ENCODE measurements at places on chromosomes 5 and 9.

DNA sequence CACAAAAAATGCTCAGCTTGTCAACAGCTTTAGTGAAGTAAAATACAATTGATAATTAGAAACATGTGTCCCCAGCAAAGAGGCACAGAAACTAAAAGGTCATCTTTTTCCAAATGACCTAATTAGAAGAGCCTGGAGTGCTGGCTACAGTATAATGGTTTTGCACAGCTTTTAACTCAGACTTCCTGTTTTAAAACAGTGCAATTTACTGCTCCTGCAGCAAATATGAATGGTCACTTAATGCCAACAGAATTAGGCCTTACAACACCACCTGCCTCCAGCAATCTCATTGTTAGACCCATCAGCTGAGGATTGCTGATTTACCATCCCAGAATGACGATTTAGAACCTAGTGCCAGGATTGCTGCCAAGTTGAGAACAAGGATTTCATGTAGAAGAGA lies 239.3 kb downstream of the CETN3 start:
- DNase-seq: no peak

DNA sequence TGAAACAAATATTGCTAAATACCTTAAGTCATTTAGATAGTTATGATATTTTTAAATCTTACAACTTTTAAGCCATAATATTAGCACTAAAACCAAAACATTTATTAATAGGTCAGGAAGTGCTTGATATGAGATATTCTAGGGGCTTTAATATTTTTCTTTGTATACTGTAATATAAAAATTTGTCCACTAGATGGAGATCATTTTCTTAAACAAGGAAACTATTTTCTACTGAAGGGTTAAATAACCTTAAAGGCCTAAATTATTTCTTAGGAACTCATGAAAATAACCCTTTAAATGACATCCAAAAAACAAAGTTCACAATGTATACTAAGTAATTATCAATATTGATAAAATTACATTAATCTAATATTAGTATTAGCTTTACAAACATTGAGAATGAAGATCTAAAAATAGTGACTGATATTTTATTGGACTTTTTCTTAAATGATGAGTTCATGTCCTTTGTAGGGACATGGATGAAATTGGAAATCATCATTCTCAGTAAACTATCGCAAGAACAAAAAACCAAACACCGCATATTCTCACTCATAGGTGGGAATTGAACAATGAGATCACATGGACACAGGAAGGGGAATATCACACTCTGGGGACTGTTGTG lies 635.7 kb downstream of the RAB3C start:
- DNase-seq: no peak

DNA sequence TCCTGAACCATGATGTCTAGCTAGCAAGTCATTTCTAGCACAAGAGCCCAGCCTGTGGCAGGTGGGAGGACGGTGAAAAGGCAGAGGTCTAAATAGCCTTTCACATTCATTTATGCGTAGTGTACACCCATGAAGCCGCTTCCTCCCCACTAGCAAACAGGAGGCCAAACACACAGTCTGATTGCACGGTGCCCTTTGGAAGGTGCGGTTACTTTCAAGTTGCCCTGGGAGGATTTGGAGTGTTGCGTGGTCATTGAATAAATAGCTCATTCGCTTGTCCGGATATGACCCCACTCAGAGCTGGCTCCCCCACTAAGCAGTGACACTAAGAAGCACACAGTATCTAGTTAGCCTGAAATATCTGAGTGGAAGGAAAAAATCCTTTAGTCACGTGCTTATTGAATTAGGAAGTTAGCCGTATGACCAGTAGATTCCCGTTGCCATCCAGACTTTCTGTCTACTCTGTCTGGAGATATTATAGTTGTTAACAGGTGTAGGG lies 664 bp upstream of the ARSB start:
- DNase-seq: peak; percentile 82

DNA sequence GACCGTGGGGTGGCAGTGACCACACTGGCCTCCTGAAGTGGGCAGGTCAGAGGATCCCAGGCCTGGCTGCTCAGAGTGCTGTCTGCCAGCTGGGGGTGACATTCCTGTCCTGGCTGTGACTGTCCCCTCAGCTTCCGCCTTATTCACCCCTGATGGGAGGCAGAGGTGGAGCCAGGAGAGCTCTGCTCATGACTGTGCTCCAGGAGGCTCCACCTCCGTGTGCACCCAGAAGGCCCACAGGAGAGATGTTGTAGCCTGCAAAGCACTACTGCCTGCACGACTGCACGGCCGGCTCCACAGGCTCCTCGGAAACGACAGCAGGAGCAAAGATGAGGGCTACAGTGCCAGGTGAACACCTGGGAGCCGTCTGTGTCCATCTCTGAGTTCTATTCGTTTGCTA lies 60.9 kb downstream of the ROPN1L start:
- no peak for DNase-seq

GRCh38 chr9:127021664-127022363 lies 100.6 kb downstream of the ANGPTL2 start:
- DNase-seq: no peak

DNA sequence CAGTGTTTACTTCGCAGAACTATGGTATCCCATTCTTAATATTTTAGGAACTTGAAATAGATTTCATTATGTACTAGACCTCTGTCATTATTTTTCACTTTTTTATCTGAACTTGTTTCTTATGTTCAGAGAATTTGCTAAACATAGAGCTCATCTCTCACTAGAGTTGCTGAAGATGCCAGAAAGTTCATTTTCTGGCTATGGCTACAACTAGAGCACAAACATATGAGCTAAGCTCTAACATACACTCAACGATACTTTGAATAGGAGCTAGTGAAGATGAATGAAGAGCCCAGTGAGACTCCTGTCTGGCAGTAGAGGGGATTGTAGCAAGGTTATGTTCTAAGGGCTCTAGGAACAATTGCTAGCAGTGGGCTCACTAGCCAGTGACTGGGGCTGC lies 582.2 kb downstream of the KIF4B start:
- no peak for DNase-seq

GRCh38 chr9:69395718-69396117 lies 70.7 kb downstream of the ENTREP1 start:
- DNase-seq: no peak

GRCh38 chr5:97193355-97193688 lies 10.3 kb upstream of the RIOK2 start:
- DNase-seq: no peak

- DNase-seq: peak; percentile 73
Observed at GRCh38 chr5:142800776-142801494, 30.8 kb downstream of the ARHGAP26 start.

DNA sequence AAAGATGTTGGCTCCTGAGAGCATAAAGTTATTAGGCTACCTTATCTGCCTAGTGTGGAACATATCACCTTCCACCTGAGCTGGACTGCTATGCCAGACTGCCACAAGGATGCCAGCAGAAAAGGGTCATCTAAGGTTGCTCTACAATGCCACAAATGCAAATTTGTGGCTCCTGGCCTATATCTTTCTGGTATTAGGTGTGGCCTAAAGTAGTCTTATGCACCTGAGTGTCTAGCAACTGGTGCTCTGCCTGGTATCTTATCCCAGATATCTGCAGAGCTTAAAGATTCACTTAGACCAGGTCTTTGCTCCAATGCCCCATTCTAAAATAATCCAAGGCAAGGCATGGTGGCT lies 34.7 kb downstream of the DTWD2 start:
- DNase-seq: no peak

DNA sequence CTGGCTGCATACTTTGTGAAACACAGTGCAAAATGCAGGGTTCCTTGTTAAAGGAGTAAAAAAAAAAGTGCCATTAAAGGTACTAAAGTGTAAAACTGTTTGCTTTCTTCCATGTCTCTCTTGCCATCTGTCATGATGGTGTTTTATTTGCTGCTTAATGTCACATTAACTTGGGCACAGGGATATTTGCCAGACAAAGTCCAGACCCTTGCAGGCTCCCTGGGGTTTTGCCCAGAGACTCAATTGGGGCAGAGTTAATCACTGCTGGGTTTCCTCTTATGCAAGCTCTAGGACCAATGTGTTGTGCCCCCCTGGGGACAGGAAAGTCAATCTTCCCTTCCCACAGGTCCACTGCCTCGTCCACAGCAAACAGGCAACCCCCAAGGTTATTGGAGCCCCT lies 274.3 kb upstream of the SGCD start:
- DNase-seq: no peak

GRCh38 chr5:138330813-138331448 lies 673 bp downstream of the CDC25C start:
- no peak for DNase-seq

- peak; percentile 19 for DNase-seq
Observed at GRCh38 chr5:154446195-154447088, 645 bp downstream of the SAP30L start.

DNA sequence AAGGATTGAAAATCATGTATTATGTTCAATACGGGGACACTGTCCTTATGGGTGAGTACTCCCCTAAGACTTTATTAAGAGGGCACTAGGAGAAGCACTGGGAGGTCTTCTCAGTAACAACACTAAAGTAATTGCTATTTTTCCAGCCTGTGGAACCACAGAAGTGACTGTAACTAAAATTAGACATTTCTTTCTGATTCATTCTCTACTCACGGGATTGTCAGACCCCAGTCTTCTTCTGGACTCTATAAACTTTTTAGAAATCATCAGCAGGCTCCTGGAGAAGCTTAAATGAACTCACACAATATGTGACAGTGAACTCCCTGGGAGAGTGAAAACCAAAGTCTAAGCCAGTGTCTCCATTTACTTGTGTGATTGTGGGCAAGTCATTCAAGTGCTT lies 14.5 kb downstream of the TLR4 start:
- DNase-seq: no peak

- no peak for DNase-seq
Observed at GRCh38 chr5:56585999-56586691, 229.2 kb upstream of the MAP3K1 start.

DNA sequence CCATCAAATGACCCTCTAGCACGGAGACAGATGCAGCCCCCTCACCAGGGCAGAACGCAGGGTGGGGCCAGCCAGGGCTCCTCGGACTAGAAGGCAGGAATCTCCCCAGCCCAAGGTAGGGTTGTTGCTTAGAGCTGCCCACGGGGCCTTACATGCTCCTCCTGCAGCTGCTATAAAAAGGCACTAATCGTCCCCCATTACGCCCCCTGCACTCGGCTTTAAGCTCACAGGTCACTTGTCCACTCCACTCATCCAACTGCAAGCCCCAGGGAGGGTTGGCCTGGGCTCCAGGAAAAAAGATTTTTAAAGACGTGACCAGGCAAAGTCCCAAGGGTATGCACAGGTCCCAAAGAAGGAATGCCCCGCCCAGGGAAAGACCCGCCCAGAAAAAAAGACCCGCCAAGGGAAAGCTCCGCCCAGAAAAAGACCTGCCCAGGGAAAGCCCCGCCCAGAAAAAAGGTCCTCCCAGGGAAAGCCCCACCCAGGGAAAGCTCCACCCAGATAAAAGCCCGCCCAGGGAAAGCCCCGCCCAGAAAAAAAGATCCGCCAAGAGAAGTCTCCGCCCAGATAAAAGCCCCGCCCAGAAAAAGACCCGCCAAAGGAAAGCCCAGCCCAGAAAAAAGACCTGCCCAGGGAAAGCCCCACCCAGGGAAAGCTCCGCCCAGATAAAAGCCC lies 11.1 kb downstream of the GRIN1 start:
- DNase-seq: peak; percentile 61

DNA sequence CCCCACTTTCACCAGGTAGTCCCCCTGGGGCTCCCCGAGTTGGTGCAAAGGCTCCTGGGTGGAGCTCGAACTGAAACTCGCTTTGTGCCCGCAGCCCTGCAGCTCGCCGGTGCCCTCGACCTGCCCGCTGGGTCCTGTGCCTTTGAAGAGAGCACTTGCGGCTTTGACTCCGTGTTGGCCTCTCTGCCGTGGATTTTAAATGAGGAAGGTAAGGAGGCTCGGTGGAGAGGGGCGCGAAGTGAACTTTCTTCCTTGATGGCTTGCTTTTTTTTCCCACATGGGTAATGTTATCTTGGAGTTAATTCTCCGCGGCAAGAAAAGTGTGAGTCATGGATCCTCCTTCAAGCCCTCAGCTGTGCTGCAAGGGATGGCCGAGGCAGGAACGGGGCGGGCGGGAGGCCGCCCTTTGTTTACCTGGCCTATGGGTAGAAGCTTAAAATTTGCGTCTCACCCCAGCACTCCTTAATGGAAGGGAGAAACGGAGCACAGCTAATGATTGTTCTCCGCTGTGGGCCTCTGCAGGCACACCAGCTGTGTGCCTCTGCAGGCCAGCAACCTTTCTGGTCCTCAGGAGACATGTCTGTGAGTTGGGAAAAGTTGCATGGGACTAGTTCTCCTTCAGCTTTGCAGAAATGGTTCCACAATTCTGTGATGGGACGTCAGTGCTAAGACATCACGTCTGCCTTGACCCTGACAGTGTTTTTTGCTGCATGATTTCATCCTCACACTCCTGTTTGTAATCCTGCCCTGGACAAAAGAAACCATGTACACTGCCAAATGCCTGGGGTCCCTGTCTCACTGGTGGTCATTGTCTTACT lies 1.1 kb downstream of the MAMDC2 start:
- no peak for DNase-seq

- DNase-seq: no peak
Observed at GRCh38 chr9:124611106-124611505, 103.9 kb upstream of the NR5A1 start.

DNA sequence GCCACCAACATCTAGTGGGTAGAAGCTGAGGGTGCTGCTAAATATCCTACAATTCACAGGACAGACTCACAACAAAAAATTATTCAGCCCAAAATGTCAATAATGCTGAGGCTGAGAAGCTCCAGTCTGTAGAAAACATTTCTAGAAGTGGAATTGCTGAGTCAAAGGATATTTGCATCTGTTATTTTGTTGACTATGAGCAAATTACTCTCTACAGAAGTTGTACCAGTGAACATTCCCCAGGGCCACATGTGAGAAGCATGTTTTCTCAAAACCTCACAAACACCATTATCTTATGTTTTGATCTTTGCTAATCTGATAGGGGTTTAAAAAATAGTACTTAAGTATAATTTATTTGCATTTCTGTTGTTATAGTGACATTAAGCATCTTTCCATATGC lies 15.4 kb downstream of the ITK start:
- DNase-seq: no peak

DNA sequence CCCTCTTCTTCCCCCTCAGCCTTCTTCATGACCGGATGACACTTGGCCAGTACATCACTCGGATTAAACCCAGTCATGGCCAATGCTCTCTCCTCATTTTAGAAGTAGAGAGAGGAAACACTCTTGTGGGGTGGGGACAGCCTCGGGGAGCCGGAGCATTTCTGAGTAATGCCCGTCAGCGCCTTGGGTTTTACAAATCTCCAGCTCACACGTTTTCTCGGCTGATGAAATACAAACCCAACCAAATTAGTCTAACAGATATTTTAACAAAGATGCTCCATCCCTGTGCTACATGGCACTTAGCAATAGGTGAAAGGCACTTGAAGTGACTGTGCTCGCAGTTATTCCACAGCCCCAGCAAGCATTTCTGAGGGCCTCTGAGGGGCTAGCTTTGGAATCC lies 51.7 kb downstream of the ZNF366 start:
- no peak for DNase-seq

- no peak for DNase-seq
Observed at GRCh38 chr5:59139695-59140094, 556.8 kb downstream of the RAB3C start.

DNA sequence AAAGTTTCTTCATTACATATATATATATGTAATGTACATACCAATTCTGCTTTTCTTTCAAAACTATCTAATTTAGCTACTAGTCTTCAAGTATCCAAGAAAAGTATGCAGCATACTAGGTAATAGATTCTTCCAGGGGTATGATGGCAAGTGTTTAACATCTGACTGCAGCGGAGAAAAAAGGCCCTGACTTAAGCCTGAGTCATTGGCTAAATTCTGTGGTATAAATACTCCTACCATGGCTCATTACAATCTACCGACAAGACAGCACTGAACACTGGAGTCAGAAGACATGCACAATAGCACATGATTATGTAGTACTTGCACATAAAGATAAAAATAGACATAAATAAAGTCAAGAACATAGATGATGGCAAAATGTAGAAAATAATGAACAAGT lies 439.9 kb downstream of the BRINP1 start:
- DNase-seq: no peak

Data from activated CD4-positive, alpha-beta T cell treated with anti-CD3 and anti-CD28 coated beads, Interleukin-2, Interleukin-4, amounts not matched to agents 100 ng/mL and 50 ng/mL, durations not matched to agents 16 hours and 8 hours (primary cell).